ENCODE measurements at places on chromosomes 3 and 15.

DNA sequence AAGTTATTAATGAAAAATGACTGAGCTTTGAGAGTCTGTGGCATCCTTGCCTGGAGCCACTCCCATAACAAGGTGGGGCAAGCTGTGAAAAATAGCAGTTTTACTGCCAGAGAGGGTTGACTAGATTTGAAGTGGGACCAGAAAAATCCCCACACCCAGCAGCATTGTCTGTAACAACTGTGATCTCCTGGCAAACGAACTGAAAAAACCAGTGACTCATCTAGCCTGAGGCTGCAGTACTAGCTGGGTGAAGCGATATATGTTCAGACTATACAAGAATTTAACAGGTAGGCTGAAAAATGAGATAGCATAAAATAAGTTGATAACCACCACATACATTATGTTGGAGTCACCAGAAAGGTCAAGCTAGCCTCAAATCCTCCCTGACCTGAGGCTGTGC, 64.0 kb downstream of the DPH6 start:
- no peak for DNase-seq

- no peak for DNase-seq
These were observed 142.3 kb upstream of the RASGRP1 start for GRCh38 chr15:38706956-38707355.

GRCh38 chr3:178517665-178518334, 18.4 kb upstream of the KCNMB2 start:
- DNase-seq = no peak

GRCh38 chr15:46111730-46112129, 476.9 kb downstream of the SQOR start:
- no peak for DNase-seq

DNA sequence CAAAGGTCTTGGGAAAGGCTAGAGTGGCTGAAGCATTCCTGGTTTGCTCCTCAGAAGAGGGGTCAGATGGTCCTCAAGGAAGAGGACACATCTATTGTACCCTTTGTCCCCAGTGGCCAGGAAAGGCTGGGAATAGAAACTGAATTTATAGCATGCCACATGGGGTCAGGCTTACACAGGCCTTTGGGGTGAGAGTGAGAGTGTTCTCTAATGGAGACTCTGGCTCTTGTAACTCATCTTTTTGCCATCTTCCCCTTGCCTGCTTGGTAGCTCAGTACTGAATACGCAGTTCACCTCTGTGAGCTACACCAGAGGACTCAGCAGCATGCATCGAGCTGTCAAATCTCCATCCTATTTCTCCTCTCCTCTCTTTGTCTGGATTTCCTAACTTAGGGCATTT, 87.5 kb downstream of the ATP2B2 start:
- peak; percentile 29 for DNase-seq

- no peak for DNase-seq
These were observed 8.9 kb downstream of the HGD start for GRCh38 chr3:120673116-120673515.

GRCh38 chr3:25618028-25618427, 46.7 kb downstream of the TOP2B start:
- no peak for DNase-seq

- DNase-seq = no peak
These were observed 283.0 kb downstream of the UACA start for GRCh38 chr15:70480196-70480856.

GRCh38 chr3:110430146-110430545, 641.5 kb upstream of the NECTIN3 start:
- no peak for DNase-seq

DNA sequence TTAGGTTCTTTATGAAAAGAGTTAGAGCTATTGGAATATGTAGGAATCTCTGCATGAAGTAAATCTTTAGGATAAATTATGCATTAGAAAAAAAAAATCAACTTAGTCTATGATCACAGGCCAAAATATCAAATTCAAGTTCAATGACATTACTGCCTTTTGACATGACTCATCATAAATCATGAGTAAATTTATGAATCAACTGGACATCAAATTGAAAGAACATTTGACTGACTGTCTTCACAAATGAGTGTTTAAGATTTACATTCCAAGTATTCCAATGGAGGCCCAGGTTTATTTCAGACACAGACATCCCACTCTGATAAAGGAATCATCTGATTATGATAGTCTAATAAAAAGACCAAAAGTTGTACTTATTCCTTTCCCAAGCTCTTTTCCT, 192.8 kb upstream of the TTC14 start:
- DNase-seq = no peak

GRCh38 chr3:139261754-139262586, 81.8 kb upstream of the MRPS22 start:
- DNase-seq = no peak

DNA sequence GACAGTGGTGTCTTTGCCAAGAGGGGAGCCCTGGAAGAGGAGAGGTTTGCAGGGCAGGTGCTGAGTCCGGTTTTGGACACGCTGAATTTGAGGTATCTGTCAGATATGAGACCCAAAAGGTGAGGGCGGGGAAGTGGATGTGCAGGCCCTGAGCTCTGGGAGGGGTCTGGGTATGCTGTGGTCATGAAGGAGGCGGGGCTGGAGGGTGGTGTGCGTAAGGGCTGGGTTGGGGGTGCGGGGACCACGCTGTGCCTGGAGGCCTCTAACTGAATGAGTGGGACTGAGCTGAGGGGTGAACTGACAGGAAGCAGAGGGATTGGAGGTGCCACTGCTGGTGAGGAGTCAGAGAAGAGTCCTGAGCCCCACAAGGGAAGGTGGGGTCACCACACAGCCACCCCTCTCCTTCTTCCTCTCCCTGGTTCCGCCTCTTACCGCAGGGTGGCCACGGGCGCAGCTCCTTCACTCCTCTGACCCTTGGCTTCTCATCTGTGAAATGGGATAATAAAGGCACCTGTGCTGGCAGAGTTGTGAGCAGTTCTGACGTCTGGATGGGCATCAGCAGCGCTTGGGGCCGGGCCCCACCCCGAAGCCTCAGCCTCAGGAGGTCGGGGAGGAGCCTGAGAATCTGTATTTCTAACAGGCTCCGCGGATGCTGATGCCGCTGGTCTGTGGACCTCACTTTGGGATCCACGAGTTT, 28.8 kb downstream of the PSTPIP1 start:
- DNase-seq = no peak

DNA sequence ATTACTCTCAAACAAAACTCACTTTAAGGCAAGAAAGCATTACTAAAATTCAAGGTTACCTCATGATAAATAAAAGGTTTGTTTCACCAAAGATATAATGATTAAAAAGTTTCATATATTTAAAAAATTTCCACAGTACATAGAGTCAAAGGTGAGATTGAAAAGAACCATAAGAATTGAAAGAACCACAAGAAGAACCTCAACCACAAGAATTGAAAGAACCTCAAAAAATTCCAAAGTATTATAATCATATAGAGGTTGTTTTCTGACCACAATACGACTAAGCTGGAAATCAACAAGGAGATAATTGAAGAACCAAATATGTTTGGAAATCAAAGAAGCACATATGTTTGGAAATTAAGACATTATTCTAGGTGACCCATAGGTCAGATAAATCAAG, 52.7 kb downstream of the SLC25A36 start:
- no peak for DNase-seq

DNA sequence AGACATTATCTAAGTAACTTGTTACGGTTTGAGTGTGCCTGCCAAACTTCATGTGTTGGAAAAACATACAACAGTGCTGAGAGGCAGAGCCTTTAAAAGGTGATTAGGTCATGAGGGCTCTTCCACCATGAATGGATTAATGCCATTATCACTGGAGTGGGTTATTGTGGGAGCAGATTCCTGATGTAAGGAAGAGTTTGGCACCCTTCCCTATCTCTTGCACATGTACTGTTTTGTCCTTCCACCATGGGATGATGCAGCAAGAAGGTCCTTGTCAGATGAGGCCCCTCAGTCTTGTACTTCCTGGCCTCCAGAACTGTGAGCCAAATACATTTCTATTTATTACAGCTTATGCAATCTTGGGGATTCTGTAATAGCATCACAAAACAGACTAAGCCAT, 413.9 kb downstream of the EPHA3 start:
- no peak for DNase-seq

- no peak for DNase-seq
These were observed 81.4 kb upstream of the CRBN start for GRCh38 chr3:3260870-3261269.

GRCh38 chr3:195847055-195847950, 35.6 kb upstream of the MUC4 start:
- no peak for DNase-seq

- no peak for DNase-seq
These were observed 83.0 kb downstream of the NPTN start for GRCh38 chr15:73550190-73550589.

DNA sequence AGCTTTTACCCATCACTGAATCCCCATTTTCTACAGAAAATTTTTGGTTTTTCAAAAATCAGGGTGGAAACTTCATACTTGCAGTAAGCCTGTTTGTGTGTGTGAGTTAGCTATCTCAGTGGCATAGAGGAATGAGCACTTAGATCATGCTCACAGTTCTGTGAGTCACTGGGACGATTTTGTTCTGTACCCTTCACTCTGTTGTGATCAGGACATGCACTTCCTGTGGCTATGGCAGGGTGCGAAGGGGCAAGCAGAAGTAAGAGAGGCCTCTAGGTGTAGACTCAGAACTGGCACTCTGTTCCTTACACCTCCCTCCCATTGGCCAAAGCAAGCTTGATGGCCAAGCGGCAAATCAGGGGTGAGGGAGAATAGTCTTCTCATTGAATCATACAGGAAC, 11.6 kb downstream of the NIPA2 start:
- no peak for DNase-seq

DNA sequence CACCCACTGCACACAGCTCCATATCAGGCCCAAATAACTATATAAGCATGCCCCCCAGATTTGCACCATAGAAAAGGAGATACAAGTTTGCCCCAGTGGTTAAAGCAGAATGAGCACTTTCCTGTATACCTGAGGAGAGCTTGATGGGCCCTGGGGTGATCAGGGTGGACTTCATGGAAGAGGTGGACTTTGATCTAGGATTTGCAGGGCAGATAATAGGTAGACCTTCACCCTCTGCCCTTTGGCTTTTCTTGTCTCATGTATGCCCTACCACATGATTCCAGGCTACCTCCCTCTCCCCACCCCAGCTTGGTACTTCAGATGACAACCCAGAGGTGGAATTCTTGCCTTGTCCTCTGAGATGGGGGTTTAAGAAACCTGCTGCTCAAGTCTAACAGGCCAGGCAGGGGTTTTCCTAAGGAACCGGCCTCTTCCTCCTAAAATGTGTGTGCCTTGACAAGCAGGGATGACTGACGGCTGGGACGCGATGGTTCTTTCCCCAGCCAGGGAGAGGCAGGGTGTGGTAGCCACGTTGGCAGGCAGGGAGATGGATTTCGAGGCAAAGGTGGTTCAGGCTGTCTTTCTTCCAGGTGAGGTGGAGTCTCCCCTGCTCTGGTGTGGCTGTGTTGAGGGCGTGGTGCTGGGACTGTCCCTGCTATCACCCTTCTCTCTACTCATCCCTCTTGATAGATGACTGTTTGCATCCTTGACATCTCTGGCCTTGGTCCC, 6.6 kb upstream of the RHCG start:
- DNase-seq = no peak

- no peak for DNase-seq
These were observed 103.2 kb downstream of the PPP2R3A start for GRCh38 chr3:136068708-136069107.

DNA sequence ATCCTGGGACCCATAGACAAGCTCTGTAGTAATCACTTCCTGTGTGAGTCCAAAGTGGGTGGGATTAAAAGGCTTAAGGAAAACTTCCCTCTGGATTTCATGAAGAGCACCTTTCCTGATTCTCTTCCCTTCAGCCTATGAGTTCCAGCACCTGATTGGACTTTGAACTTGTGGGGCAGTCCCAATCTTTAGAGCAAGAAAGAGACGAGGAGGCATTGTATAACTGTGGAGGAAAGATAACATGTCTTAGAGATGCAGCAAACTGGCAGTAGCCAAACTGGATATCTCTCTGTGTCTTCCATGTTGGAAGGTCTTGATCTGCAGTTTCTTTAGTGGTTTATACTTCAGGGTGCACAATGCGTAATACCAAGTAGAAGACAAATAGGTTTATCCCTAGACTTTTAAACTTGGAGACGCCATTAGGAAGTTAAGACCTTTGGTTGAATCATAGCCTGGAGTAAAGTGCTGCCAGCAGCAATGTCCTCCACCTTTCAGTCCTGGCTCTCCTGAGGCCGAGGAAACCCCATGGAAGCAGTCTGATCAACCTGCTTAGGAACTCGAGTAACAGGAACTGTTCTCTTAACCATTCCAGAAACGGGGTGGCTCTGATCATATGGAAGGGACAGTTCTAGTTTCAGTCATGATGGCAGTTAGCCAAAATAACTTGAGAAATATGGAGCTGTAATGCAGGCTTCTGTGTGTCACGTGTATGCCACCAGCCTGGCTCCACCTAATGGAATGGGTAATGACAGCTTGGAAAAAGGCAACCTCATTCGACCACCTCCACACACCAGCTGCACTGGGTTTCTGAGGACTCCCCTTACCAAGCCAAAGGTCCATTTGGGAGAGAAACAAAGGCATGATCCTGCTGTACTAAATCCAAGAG, 4.7 kb downstream of the EIF1B start:
- no peak for DNase-seq

GRCh38 chr3:119069725-119070124, 35.1 kb upstream of the IGSF11 start:
- no peak for DNase-seq

GRCh38 chr3:123447416-123447748, 1.5 kb downstream of the ADCY5 start:
- DNase-seq = no peak

DNA sequence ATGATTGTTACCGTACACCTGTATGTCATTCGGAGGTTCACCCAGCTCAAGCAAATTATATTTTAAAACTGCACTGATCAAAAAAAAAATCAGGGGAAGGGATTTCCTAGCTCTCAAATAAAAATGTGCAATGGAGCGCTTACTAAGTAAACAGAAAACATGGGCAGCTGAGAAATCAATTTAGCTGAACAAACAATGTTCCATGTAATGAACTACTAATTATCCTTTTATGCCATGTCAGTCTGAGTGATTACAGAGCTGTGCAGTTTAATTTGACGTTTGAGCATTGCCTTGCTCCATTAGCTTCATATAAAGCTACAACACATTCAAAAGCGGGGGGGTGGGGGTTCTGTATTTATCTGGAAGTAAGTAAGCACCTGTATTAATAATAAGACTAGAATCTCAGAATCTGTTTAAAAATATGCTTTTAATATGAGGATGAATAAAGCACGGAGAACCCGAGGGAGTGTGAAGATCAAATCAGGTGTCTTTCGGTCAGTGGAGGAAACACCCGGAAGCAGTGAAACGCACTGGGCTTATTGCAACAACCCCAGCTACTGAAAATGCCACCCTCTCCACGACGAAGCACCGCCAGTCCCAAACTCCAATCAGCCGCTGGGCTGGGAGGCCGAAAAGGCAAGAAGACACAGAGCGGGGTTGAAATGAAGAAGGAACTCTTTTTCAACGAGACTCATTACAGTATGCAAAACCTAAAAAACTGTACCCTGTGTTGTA, 196.5 kb upstream of the ATP11B start:
- no peak for DNase-seq

GRCh38 chr3:73255609-73256029, 194.2 kb downstream of the EBLN2 start:
- no peak for DNase-seq

GRCh38 chr3:185715091-185715490, 109.8 kb downstream of the IGF2BP2 start:
- DNase-seq = no peak
